Activated CD8-positive, alpha-beta T cell treated with anti-CD3 and anti-CD28 coated beads for 36 hours (primary cell): ENCODE measurements at places on chromosomes 7 and 10. TPM values are rescaled to one million over a fixed set of nuclear protein-coding genes. Genes with fewer than 3 reads are reported as not detected.
A peak's percentile ranks its signal among the peaks of the same experiment; 100 is the strongest.

The LMOD2 gene
- total RNA-seq, result not detected

- H3K4me1 ChIP-seq, result peaks cover 27% of the 10 kb centered on the region
Measured at GRCh38 chr10:89296220-89296648, 5.6 kb upstream of the IFIT2 start.

The NRP1 gene
- 0.79 TPM for total RNA-seq

The OR2A12 gene
- total RNA-seq, result not detected

DNA sequence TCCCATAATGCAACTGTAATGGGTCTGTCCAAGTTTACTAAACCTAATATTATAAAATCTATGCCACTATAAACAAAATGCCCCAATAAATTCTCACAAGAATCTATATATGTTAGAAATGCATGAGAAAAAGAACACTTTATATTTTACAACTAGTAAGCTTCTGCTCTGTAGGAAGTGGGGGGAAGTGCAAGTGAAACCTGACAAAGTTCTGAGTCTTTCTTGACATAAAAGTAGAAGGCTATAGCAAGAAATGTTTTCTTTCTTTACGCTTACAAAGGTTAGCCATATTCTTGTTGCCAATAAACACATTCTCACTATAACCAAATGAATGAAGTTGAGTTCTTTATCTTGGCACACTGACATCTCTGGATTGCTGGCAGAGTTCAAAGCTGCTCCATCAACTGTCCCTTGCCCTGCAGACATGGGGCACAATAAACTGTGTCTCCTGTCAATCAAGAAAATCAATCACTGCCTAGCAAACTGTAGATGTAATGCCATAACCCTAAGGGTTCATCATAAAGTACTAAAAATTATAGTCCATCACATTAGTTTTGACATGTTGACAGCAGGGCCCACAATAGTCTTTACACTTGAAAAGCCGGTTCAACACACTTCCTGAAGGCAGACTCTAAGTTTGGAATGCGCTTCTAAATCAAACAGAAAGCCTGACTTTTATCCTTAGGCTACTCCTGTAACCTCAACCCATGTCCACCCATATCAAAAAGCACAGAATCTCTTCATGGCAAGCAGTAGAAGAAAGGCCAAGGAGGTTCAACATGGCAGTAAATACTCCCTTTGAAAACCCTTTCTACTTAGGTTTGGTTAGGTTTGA is 58.6 kb downstream of the TPK1 start:
- no peak for DNase-seq
- H3K27ac ChIP-seq, result no peak overlapping the region
- H3K27me3 ChIP-seq, result no peaks in the 10 kb centered on the region
- peaks cover 30% of the 10 kb centered on the region for H3K4me1 ChIP-seq

DNA sequence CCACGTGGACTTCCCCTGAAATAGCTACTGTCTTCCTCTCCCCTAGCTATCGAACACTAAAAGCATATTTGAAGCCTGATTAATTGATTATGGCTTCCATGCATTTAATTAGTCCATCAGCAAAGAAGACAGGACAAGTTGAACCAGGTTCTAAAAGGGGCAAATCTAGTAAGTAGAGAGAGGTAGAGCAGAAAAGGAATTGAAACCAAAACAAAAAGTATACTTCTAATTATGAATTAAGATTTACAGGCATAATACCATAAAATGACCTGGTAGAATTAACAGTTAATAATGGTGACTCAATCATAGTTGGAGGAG is 393 bp upstream of the DNAJC1 start:
- peaks cover 27% of the 10 kb centered on the region for H3K4me1 ChIP-seq
- no peak for DNase-seq
- peaks cover 7% of the 10 kb centered on the region for H3K36me3 ChIP-seq
- peak overlapping the region; percentile 89 for H3K4me3 ChIP-seq
- H3K27me3 ChIP-seq, result peaks cover 4% of the 10 kb centered on the region

- no peak for DNase-seq
- no peaks in the 10 kb centered on the region for H3K4me1 ChIP-seq
- peaks cover 10% of the 10 kb centered on the region for H3K27me3 ChIP-seq
- H3K36me3 ChIP-seq, result no peaks in the 10 kb centered on the region
Measured at GRCh38 chr10:27355918-27356573, 115.4 kb upstream of the ACBD5 start.

The TDRD1 gene
- total RNA-seq, result 0.16 TPM

DNA sequence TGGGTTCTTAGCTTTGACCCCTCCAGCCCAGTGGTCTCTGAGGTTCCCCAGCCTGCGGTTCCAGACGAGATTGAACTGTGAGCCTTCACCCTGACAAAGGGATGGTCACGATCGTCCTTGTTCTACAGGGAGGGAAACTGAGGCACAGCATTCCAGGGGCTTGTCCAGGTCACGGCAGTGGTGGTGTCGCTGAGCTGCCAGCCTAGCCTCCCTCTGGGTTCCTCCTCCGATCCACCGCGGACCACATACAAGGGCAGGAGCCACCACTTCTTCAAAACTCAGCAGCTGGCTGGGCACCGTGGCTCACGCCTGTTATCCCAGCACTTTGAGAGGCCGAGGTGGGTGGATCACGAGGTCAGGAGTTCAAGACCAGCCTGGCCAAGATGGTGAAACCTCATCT is 35.8 kb downstream of the ELFN1 start:
- peaks cover 2% of the 10 kb centered on the region for H3K36me3 ChIP-seq
- no peak for DNase-seq
- H3K27me3 ChIP-seq, result no peaks in the 10 kb centered on the region
- H3K27ac ChIP-seq, result no peak overlapping the region

The CHCHD1 gene
- 28.9 TPM for total RNA-seq

The NPFFR1 gene
- total RNA-seq, result not detected

DNA sequence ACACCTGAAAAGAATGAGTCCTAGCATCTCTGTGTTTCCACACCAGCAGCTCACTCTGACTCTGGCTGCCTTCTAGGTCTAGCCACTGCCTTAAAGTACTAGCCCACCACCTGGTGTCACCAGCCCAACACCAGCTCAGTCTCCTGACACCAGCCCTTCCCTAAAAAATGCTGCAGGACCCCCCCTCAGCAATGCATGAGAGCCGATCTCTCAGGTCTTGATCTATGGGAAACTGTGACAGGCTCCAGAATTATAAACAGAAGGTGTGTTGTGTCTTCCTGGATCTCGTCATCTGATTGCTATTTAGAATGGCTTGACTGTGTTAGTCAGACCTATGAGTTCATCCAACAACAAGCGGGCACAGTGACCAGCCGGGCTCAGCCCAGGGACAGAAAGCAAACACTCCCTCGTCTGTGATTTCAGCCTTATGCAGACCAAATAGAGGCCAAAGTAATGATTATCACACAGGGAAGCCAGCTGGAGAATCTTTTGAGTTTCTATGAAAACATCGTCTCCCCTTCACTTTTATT is 66.6 kb downstream of the CUBN start:
- no peak overlapping the region for H3K27ac ChIP-seq
- H3K36me3 ChIP-seq, result no peaks in the 10 kb centered on the region
- no peak overlapping the region for H3K4me3 ChIP-seq
- no peak for DNase-seq
- peaks cover 48% of the 10 kb centered on the region for H3K4me1 ChIP-seq
- no peaks in the 10 kb centered on the region for H3K27me3 ChIP-seq

The CCDC126 gene
- 6.5 TPM for total RNA-seq

GRCh38 chr7:155593461-155594162 is 47.3 kb upstream of the CNPY1 start:
- DNase-seq, result no peak
- no peaks in the 10 kb centered on the region for H3K36me3 ChIP-seq
- H3K27me3 ChIP-seq, result peaks cover 11% of the 10 kb centered on the region
- H3K27ac ChIP-seq, result no peak overlapping the region
- no peak overlapping the region for H3K4me3 ChIP-seq
- H3K4me1 ChIP-seq, result peaks cover 10% of the 10 kb centered on the region

The RADIL gene
- 0.65 TPM for total RNA-seq
